ENCODE measurements at places on chromosomes 4 and X.

DNA sequence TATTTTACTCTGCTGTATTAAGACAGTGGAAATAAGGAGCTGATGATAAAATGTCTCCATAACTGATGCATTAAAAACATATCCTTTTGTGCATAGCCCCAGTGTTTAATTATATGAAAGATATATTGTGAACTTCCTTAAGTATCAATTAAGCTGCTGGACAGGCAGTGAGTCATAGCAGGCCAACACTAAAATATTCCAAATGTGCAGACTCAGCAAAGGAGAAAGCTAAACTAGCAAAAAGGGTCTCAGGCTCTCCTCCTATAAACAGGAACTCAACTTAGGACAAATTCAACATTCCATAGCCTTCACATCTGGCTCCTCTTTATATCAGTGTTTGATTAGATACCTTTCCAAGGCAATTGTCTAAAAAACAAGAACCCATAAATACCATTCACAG, 15.6 kb downstream of the TNMD start:
- no peak for ATAC-seq

- no peak for ATAC-seq
Measured at GRCh38 chrX:110414273-110414672, 55.6 kb downstream of the RTL9 start.

- no peak for ATAC-seq
Measured at GRCh38 chrX:107936434-107936730, 45.8 kb downstream of the TEX13B start.

- ATAC-seq, result peak; percentile 77
Measured at GRCh38 chr4:95165926-95166524, 382.7 kb downstream of the UNC5C start.

GRCh38 chrX:50697691-50698090, 116.3 kb downstream of the SHROOM4 start:
- peak; percentile 70 for ATAC-seq

GRCh38 chr4:5821665-5822358, 71.1 kb downstream of the CRMP1 start:
- ATAC-seq, result no peak

DNA sequence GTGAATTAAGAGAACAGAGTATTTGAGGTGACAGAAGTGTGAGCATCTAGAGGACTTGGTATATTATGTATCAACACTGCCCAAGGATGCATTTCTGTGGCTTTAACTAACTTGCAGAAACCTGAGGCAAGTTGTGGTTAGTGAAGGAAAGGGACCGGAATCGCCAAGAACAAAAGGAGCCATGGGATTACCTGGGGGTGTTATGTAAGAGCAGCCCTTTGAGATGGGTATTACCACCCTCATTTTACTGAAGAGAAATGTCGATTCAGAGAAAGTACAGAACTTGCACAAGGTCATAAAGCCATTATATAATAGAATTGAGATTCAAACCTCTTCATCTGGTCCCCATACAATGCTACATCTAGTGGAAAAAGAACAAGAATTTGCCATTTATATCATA, 14.3 kb downstream of the TENM3 start:
- ATAC-seq, result no peak

DNA sequence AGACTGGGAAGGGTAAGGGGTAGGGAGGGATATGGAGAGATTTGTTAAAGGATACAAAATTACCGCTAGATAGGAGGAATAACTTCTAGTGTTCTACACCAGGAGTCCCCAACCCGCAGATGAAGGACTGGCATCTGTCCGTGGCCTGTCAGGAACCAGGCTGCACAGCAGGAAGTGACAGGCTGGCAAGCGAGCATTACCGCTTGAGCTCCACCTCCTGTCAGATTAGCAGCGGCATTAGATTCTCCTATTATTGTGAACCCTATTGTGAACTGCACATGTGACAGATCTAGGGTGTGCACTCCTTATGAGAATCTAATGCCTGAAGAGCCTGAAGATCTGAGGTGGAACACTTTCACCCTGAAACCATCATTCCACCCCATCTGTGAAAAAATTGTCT, 27.9 kb upstream of the BBS7 start:
- peak; percentile 60 for ATAC-seq

DNA sequence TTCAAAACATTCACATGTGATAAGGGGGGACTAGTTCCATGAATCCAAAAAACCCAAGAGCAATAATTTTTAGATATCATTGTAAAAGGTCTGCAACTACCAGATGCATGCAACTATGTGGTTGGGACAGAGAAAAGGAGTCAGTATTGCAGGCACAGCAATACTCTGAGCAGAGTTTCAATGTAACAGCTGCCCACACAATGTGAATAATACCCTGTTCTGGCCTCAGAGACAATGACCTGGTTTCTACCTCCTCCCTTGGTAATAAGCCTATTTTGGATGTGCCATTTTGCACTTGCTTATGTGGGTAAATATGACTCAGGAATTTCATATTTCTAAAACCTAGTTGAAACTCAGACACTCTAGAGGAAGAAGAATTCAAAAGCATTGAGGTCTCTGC, 194.8 kb upstream of the RASGEF1B start:
- ATAC-seq, result no peak

- ATAC-seq, result no peak
Measured at GRCh38 chrX:10052906-10053625, 85.9 kb downstream of the CLDN34 start.

GRCh38 chrX:17842769-17843525, 18.2 kb downstream of the RAI2 start:
- no peak for ATAC-seq

- peak; percentile 33 for ATAC-seq
Measured at GRCh38 chrX:13033193-13033592, 11.2 kb downstream of the FAM9C start.

DNA sequence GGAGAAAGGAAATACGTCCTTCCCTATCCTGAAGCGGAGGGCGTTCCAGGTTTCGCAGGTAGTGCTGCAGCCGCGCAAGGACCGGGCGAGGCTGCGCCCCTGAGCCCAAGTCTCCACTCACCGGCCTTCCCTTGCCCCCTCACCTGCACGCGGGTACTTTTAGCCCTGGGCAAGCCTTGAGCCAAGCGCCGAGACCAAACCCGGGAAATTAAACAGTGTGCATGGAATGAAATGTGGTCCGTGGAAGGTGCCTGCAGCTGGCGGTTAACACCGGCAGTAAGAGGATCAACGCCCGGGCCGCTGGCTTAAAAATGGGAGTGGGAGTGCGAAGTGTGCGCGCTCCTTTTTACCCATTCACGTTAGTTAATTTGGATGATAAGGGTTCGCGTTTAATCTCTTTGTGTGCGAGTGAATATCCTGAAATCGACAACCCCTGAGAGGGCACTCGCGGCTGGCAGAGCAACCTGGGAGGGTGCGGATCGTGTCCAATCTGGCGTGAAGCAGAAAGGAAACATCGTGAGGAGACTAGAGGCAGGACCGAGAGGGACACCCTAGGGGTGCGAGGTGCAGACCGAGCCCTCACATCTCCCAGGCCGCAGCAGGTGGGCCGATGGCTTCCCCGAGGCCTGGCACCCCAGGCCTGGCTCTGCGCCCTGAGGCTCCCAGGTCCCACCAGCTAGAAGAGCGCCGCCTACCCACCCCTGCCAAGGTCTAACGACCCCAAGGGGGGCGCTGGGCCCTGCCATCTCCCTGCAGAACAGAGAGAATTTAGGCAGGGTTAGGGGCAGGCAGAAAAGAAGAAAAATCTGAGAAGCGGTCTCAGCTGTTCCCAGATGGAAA, 2.0 kb upstream of the HELT start:
- ATAC-seq, result no peak
